ENCODE measurements at places on chromosomes 1 and 21.
A peak's percentile ranks its signal among the peaks of the same experiment; 100 is the strongest.

- DNase-seq = peak; percentile 26
Observed at GRCh38 chr1:38093569-38094520, 47.3 kb upstream of the POU3F1 start.

DNA sequence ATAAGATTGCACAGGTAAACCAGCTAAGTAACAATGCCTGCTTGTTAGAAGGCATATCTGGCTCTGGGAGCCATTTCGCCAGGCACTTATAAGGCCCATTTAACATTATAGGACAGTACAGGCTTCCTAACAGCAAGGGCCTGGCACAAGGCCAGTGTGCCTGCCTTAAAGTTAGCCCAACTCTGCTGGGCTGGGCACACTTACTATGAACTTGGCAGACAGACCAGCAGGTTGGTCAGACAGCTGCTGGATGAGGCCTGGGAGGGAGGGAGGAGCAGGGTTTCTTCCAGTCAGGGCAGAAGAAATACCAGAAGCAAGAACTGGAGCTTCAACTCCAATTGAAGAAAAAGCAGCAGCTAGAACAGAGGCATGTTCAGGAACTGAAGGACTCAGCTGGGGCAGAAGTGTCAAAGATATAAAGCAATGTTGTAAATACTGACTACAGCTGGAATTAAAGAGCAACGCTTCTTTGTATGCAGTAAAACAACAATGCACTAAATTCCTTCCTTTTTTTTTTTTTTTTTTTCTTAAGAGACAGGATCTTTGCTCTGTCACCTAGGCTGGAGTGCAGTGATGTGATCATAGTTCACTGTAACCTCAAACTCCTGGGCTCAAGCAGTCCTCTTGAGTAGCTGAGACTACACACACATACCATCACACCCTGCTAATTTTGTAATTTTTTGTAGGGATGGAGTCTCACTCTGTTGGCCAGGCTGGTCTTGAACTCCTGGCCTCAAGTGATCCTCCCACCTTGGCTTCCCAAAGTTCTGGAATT lies 4.9 kb downstream of the CACHD1 start:
- DNase-seq = no peak

DNA sequence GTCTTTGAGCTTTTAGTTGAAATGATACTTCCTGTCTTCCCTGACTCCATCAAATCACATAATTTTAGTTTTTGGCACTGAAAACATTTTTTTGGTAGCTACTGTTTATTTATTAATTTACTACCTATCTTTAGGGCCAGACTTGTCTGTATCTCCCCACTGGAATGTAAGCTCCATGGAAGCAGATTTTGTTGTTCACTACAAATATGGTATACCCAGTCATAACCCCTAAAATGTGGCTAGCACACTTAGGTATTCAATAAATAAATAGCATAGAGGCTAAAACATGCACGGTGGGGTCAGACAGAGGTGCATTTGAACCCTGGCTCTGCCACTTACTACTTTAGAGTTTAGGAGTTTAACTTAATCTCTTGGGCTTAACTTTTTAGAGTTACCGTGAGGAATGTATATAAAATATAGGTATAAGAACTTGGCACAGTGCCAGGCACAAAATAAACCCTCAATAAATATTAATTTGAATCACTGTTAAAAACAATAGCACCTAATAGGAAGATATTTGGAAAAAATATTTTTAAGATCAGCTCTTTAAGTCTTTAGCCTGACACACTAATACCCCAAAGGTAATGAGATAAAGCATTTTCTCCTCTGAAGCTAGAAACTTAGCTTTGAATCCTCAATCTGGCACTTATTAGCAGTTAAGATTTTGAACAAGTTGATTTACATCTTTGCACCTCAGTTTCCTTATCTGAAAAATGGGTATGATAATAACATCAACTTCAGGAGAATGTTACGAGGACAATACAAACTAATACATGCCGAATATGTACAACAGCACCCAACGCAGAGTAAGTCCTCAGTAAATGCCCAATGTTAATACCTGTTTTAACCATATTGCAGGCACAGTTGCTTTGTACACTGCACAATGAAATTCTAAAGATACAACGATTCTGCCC lies 59.6 kb upstream of the HP1BP3 start:
- no peak for DNase-seq

- no peak for DNase-seq
Observed at GRCh38 chr1:244863491-244864252, 671 bp downstream of the HNRNPU start.

DNA sequence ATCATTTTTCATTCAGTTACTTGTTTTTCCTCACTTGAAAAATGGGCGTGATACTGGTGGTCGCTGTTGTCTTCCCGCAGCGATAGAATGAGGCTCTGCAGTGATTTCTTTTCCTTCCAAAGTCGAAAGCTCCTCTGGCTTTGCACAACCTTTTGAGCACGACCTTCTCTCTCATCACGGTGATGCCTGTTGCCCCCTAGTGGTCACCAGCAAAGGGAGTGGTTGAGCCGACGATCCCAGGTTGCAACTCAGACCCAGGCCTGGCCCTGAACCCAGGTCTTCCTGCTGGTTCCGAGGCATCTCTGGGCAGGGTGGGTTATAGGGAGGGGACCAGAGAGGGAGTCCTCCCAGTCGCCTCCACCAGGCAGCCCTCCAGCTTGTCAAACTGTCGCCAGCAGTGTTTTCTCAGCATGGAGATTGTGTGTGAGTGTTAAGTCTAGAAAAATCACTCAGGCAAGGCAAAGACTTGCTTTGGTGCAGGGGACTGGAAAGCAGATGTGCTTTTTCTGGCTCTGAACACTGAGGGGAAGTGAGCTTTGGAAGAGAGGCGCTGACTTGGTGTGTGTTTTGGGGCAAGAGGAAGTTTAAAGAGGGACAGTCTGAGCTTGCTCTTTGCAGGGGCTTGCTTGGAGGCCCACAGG lies 285.3 kb downstream of the CAMTA1 start:
- DNase-seq = no peak

GRCh38 chr1:90795431-90795830 lies 78.3 kb upstream of the BARHL2 start:
- no peak for DNase-seq

GRCh38 chr1:67540025-67540732 lies 110.0 kb upstream of the SERBP1 start:
- DNase-seq = no peak

GRCh38 chr1:11519629-11520031 lies 40.7 kb downstream of the DISP3 start:
- DNase-seq = no peak

DNA sequence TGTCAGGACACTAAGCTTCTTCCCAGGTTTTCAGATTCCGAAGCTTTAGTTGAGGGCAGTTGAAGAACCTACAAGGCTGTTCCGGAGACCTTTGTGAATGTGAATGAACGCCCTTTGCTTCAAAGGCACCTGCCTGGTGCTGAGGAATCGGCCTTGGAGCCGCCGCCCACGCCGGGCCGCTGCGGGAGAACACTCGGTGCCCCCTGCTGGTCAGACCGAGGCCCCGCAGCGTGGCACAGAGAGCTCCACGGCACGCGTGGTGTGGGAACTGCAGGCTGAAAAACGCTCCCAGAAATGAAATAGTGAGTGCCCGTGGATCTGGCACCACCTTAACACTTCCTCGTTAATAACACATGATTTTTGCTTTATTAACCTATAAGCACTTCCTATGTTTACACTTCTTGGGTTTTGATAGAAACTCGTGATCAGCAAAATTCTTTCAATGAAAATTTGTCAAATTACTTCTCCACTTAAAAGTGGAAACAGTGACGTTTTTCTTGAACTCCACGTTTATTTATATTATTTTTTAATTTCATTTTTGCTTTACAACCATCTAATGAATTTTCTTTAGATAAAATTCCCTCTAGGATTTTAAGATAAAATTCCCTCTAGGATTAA lies 460.6 kb downstream of the DSCAM start:
- DNase-seq = no peak

- no peak for DNase-seq
Observed at GRCh38 chr1:113912594-113913311, 7.6 kb downstream of the DCLRE1B start.

DNA sequence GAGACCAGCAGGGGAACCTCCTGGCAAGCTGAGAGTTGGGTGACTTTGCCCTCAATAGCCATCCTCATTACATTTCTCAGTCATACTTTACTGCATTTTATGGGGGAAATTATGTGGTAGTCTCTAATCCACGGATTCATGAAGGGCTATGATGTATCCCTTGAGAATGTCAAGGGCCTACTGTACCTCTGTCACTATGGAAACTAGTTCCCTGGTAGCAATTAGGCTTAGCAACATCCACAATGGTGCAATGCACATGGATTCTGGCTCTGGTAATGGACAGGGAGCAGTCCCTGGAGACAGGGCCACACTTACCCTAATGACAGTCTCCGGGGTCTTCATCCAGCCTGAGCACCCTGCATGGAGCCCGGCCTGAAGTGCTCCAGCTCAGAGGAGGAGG lies 26.5 kb downstream of the LRRN2 start:
- DNase-seq = no peak

GRCh38 chr1:31244326-31244725 lies 4.6 kb upstream of the NKAIN1 start:
- DNase-seq = no peak

DNA sequence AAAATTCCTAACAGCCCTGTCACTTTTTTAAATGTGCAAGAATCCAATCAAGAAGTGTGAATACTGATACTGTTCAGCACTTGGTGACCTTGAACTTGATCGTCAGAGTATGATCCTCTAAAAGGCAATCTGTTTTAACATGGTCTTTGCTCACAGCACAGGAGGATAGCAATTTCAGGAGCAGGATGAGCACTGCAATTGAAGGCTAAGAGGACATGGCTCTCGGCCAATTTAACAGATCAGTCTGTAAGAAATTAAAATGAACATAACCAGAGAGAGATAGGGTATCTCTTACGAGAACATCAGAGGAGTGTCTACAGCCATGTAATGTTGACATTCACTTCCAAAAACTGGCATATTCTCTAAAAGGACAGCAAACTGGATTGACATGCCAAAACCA lies 243.1 kb downstream of the LTN1 start:
- DNase-seq = no peak

DNA sequence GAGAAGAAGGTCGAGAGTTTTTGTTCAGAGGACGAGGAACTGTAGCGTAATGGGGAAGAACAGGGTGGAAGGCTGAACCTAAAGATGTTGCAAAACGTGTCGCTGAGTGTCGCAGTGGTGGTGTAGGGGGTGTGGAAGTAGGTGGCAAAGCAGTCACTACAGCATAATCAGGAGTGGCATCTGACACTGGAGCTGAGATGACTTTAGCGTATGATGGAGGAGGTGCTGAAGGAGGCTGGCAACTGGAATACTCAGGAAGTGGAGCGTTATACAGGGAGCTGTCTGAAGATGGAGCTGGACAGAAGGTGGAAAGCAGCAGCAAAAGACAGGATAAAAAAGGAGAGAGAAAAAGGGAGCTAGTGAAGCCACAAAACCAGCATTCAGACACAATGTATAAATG lies 89.9 kb upstream of the LBR start:
- DNase-seq = no peak

DNA sequence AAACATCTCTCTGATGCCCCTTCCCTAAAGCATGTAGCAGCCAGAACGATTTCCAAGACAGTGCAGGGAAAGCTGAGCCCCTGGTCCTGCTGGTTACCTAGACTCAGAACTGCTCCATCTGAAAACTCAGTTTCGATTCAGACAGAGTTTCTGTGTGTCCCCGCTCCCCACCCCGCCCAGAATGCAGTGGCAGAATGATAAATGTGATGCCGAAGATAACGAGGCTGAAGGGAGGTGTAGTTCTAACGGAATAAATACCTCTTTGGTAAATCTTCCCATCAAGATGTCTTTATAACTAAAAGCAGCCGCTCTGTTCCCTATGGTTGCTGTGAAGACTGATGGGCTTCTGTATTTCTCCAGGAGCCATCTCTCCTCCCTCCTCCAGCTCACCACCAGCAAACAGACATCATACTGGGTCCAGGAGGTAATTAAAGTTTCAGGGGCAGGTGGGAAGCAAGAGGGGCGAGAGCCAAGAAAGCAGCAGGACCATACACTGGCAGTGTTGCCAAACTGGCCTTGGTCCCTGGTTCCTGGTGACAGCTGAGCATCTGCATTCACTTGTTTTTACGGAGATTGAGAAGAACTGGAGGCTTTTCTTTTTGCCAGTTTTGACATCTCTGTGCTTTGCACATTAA lies 76.9 kb downstream of the DDX20 start:
- DNase-seq = no peak

- DNase-seq = no peak
Observed at GRCh38 chr1:206058927-206059292, 5.9 kb downstream of the RHEX start.

DNA sequence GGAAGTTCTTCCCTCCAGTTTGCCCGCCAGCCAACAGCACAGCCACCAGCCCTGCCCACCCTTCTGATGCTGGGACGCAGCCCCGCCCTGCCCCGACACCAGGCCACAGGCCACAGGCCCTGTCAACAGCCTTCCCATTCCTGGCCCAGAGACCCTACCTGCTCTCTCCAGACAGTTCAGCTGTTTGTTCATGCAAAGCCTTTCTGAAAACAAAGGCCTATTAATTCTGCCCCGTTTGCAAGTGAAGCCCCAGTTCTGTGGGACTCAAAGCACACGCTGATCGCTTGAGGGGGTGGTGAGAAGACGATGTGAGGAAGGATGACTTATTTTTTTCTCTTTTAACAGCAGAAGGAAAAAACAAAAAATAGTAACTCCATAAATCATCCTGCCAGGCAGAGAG lies 55.4 kb upstream of the KIF26B start:
- DNase-seq = no peak

DNA sequence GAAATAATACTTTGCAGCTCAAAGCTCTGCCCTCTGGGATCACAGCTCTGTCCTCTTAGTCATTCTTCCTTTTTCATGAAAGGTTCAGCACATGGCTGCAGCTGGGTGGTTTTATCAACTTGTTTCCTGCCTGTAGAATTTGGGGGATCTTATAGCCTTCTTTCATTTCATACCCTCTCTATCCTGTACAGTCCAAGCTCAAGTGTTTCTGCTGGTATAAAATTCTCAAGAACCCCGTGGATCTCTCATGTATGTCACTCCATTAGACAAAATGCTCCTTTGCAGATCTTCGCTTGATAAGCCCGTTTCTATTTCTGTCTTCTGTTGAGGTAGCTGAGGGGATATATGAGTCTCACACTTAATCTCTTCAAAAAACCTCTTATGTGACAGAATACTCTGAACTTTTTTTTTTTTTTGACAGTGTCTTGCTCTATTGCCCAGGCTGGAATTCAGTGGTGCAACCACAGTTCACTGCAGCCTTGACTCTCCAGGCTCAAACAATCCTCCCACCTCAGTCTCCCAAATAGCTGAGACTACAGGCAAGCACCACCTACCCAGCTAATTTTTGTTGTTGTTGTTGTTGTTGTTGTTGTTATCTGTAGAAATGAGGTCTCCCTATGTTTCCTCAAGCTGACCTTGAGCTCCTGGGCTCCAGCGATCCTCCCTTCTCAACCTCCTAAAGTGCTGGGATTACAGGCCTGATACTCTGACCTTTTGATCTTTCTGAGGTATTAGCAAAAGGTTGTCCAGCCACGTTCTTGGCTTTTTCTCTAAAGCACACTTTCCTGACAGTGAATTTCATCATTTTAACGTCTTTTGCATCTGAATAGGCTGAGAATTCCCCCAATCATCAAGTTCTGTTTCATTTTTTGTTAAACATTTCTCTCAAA lies 24.6 kb upstream of the COL9A2 start:
- DNase-seq = no peak

GRCh38 chr21:20997636-20998455 lies at the start of gene NCAM2:
Gene NCAM2, plus strand, starts transcription at chr21:20998409.
- DNase-seq = no peak

All from SK-N-MC (cell line).